Suppressor macrophage treated with lipopolysaccharide for 1 hour (primary cell): ENCODE measurements at places on chromosomes 1 and 21.

- no peak for DNase-seq
These were observed 29.0 kb downstream of the NFIA start for GRCh38 chr1:61111084-61112004.

DNA sequence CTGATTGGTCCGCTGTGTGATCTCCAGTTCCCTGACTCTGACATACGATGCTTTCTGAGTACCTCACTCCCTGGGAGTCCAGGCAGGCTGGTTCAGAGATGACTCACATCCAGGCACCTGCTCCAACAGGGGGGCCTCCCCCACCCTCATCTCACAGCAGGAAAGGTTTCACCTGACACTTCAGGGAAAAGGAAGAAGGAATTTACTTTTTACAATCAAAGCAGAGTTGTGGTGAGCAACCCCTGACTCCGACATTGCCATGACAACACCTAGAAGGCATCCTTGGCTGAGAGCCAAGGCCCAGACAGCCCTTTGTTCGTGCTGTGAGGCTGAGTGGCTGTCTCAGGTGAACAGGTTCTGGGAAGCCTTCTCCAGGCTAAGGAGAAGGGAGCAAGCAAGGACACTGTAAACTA lies 164.6 kb upstream of the GJB5 start:
- DNase-seq = no peak

- no peak for DNase-seq
These were observed 8.2 kb downstream of the TBX15 start for GRCh38 chr1:118979754-118980575.

DNA sequence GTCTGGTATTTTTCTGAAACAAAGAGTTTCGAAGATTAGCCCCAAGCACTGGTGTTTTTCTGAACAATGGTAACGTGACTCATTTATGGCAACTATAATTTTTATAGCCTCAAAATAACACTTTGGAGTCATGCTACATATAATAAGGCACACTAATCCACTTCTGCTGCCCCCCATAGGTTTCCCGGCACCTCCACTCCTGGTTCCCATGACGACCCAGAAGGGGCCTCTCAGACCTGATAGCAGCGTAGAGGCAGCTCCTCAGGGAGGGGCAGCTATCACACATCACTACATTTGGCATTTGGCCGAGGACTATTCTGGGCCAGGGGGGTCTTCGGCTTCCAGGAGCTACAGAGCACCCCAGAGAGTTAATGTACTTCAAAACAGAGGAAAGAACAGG lies 23.3 kb downstream of the CAPN8 start:
- DNase-seq = no peak

- peak; percentile 90 for DNase-seq
These were observed 104.5 kb upstream of the LMO4 start for GRCh38 chr1:87224201-87224600.

DNA sequence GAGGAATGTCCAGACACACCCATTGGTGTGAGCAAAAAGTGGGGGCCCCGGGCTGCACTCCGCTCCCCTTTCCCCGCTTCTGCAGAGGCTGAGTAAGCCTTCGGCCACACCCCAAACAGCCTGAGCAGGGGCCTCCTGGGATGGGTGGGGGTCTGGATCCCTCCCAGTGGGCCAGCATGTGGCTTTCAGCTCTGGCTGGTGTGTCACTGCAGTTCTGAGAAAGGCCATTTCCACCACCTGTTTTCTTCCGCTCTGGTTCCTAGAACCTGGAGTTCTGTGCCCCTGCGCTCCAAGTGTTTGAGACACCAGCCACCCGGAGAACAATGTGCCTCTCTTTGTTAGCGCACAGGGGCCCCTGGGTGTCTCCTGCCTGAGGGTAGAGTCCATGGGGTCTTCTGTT lies 30.9 kb downstream of the SLC37A1 start:
- DNase-seq = no peak
